ENCODE measurements at places on chromosomes 7 and 10.
A peak's percentile ranks its signal among the peaks of the same experiment; 100 is the strongest.

DNA sequence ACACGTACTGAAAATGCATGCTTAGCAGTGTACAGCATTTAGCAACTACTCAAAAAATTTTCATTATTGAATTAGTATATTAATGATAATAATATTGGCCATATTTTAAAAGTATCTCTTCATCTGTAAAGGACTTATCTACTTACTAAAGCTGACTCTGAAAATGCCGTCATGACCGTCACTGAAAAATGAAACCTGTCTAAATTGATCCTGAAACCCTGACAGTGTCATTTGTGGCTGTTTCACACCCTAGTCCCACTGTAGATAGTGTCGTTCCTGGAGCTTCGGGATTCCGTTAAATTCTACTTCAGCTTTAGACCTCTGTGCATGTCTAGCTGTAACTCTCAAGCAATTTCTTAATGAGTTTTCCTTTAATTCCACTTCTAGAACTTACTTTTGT is 35.8 kb upstream of the EZH2 start:
- no peak for DNase-seq

GRCh38 chr10:77192402-77192801 is 445.2 kb downstream of the KCNMA1 start:
- DNase-seq, result no peak

DNA sequence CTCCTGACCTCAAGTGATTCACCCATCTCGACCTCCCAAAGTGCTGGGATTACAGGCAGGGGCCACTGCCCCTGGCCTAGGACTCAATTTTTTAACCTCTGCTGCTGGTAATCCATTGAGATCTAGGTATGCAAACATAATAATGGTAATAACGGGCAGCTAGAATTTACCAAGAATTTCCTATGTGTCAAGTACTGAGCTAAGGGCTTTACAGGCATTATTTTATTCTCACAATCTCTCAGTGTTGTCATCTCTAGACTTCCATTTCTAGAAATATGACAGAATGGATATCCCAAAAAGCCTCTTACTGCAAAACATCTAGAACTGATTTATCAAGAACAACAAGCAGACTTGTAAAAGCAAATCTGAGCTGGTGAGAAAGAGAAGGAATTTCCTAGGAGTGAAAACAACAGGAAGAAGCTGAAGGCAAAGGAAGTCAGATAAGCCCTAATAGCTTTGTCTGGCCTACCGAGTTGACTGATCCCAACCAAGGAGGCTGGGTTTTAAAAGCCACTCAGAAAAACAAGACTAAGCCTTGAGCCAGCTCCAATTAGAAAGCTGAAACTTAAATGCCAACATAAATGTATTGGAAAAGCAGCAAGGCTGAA is 70.6 kb downstream of the CCDC71L start:
- peak; percentile 39 for DNase-seq

DNA sequence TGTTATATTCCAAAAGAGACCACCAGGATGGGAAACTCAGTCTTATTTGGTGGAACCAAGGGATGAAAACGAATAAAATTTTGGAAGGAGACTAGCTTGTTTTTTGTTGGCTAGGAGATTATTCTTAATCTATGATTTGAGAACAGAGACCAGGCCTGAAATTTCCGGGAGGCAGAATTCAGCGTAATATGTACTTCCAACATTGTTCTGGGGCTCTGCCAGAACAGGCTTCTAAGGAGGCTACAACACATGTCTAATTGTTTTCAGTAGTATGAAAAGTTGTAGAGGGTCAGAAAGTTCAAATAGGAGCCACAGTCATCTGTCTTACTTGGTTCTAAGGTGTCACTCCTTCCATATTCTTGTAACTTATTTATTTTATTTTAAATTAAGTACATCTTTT is 1.7 kb downstream of the DDX21 start:
- DNase-seq, result no peak

DNA sequence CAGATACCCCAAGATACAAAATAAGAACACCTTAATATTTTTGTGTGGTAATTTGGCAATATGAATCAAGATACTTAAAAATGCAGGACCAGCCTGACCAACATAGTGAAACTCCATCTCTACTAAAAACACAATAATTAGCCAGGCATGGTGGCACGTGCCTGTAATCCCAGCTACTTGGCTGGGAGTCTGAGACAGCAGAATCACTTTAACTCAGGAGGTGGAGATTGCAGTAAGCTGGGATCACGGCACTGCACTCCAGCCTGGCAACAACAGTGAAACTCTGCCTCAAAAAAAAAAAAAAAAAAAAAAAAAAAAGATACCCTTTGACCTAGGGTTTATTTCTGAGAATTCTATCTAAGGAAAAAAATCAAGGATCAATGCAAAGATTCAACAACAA is 450.7 kb downstream of the SORCS1 start:
- DNase-seq, result no peak

- peak; percentile 59 for DNase-seq
Observed at GRCh38 chr7:100604028-100604975, 2.1 kb downstream of the PCOLCE start.

DNA sequence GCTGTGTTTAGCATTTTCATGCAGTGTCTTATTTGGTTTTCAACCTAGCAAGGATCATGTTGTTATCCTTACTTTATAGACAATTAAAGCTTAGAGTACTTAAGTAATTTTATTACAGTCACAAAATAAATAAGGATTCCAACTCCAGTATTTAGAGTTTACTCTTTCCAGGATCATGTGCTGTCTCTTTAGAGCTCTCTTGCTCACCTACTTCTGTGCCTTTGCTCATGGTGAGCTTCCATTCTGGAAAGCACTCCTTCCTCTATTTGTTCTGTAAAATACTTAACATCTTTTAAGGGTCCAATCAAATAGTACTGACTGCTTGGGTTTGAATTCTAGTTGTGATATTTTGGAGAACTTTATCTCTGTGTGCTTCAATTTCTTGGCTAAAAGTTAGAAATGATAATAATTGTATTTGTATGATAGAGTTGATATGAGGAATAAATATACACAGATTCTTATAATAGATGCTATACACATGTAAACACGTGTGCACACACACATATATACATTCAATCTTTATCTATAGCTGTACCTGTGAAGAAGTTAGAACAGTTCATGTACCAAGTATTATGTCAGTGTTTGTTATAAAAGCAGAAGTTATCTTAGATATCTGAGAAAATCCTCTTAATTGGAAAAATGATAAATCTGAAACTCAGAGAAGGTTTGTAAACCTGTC is 18.2 kb upstream of the CALCR start:
- DNase-seq, result no peak

- DNase-seq, result no peak
Observed at GRCh38 chr10:119309423-119309770, 102.0 kb downstream of the GRK5 start.

- DNase-seq, result no peak
Observed at GRCh38 chr7:70775570-70776156, 356.3 kb upstream of the GALNT17 start.

DNA sequence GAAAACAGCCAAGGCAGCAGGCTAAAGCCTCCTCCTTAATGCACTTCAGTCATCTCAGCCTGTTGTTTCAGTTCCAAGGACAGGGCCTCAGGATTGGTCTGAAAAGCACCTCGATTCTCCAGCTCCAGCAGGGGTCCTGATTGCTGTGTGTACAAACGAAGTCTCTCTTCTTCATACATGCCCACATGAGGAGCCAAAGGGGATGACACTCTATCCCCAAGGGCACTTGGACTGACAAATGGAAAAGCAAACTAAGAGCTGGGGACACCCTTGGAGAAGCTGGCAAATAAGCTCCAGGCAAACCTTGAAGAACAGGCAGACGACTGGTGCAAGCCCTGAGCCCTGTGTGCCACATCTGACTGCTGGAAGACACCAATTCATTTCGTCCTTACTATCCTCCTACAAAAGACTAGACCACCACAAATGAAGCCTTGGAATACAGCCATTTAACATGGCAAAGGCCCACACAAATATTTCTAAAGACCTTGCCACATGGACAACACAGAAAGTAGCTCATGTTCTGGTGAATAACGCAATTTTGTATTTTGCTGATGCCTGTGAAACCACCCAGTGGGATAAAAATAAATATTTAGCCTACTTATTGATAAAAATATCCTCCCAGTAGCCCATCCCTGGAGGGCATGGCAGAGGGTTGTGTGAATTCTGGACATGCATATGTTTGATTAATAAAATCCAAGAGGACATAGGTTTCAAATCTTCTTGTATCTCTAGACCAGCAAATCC is 61.9 kb downstream of the PARD3 start:
- DNase-seq, result no peak
